ENCODE measurements at places on chromosomes 12 and 14.

GRCh38 chr12:105330283-105330930 is at the start of gene C12orf75:
Gene C12orf75 (plus strand): TSS chr12:105330691. CDS start chr12:105330892, 201 bp downstream.
- DNase-seq, result peak; percentile 60

DNA sequence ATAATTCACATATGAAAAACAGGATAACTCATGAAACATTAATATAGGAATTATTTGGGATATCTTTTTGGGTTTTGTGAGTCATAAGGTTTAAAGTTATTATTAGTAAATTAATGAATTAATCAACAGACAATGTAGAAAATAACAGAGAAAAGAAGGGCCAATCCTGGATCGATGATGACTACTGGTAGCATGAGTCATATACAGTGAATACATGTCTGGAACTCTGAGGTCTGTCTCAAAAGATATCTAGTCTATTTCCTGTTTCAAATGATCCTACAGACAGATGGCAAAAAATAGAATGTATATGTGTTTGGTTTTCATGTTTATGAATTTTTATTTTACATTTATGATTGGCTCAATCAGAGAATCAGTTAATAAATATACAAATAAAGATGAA is 86.4 kb upstream of the RTL1 start:
- DNase-seq, result no peak

DNA sequence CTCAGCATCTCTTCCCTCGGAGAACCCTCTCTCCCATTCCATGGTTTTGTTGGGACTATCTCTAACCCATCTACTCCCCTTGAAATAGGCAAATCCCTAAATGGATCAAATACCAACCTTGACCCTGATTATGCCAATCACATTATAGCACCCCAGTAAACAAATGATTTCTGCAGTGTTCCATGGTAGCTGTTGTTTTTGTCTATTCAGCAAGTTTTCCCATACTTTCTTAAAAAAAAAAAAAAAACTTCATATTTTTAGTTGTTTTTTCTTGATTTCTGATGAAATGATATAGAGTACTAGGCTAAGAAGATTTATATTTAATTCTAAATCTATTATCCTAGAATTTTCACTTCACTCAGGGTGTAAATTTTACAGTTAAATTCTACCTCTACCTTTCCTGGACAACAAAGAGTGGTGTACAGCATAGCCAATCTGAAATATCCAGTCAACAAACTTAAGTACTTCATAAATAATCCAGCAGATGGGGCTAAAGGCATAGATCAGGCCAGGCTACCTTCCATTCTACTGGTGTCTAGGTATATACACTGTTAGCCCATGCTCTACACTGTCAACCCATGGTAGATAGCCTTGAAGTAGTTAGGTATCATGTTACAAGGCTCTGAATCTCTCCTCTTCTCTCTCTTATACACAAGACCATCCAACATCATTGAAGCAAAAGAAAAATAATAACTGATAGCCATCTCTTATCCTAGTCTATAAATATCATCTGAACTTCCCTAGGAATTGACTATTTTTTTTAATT is 82.2 kb downstream of the PLEKHG7 start:
- no peak for DNase-seq

- DNase-seq, result no peak
Observed at GRCh38 chr12:87363497-87364084, 665.6 kb downstream of the C12orf50 start.

DNA sequence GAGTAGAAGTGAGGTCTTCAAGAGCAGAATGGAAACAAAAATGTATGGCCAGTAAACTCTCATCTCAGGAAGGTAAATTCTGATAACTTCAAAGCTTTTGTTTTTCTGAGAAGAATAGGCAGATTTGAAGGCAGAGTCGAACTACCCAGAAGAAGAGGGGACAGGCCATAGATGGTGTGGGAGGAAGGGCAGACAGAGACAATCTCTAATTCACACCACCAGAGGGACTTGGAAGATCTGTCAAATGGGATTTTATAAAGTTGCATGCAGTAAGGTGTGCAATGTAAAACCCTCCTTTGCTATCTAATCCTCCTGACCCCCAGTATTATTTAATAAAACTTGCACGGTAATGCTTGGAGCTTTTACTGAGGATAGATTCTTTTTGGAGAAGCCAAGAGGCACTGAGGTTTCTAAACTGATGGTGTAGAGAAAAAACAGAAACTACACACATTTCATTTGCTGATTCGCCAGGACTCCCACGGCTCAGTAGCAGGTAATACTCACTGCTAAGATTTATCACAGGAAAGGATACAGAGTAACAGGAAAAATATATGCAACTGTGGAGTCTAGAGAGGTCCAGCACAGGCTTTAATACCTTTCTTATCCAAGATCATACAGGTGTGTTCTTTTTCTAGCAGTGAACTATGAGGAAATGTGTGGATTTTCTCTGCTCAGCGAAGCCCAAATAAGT is 18.3 kb downstream of the SLC38A2 start:
- no peak for DNase-seq

DNA sequence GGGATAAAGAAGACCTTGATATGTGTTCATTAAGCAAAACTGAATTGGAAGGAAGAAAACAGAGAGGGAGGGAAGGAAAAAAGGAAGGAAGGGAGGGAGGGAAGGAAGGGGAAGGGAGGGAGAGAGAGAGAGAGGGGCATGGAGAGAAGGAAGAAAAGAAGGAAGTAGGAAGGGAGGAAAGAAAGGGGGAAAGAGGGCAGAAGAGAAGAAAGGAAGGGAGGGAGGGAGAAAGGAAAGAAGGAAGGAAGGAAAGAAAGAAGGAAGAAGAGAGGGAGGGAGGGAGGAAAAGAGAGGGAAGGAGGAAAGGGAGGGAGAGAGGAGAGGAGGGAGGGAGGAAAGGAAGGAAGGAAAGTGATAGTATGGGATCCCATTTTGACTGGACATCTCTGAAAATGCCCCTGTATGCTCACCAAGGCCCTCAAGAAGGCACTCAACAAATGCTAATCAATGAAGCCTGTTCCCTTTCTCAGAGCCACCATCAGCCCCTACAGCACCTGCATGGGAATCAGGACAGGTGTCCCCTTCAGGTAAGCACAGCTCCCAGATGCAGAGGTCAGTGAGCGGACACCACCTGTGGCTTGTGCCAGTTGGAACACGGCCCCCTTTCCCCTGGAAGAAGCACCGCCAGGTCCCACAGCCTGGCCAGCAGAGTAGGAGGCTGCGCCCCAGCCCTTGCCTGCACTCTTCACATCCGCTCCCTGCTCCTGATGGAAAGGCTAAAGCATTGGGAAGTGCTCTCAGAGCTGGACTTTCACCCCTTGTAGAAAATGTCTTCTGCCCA is 161.4 kb upstream of the DIO3 start:
- no peak for DNase-seq

- DNase-seq, result no peak
Observed at GRCh38 chr12:128976120-128976738, 123.0 kb downstream of the GLT1D1 start.

GRCh38 chr14:101819251-101819990 is 57.9 kb downstream of the PPP2R5C start:
- DNase-seq, result no peak

- DNase-seq, result no peak
Observed at GRCh38 chr12:53750812-53751335, 905 bp downstream of the CISTR start.

- DNase-seq, result no peak
Observed at GRCh38 chr12:94123127-94123526, 25.2 kb upstream of the PLXNC1 start.

DNA sequence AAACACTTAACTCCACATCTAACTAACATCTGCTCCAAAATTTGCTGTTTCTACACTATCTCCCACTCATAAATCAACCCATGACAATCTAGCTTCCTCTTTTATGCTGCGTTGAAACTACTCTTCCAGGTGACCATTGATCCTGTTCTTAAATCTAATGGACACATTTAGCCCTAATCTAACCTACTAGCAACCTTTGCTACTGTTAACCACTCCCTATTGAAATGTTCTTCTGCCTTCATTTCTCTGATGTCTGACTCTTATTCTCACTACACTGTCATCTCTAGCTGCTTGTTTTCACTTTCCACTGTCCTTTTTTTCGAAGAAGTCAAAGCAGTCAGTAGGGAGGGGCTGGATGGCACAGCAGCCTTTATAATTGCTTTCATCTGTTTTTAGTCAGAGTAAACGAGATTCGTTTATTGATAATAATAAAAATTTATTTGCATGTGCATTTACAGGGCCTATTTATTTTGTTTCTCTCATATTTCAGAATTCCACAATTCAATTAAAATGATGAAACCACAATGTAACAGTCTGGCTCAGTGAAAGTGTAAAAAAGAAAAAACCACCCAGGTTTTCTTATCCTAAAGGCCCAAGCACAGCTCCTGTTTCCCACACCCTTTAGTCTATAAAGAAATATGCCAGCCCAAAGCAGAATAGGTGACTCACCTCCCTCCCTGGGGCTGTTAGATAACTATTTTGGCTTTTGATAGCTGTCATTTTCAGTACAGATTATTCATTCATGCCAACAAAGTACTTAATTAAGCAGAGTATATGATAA is 44.9 kb downstream of the ATP2B1 start:
- DNase-seq, result no peak

DNA sequence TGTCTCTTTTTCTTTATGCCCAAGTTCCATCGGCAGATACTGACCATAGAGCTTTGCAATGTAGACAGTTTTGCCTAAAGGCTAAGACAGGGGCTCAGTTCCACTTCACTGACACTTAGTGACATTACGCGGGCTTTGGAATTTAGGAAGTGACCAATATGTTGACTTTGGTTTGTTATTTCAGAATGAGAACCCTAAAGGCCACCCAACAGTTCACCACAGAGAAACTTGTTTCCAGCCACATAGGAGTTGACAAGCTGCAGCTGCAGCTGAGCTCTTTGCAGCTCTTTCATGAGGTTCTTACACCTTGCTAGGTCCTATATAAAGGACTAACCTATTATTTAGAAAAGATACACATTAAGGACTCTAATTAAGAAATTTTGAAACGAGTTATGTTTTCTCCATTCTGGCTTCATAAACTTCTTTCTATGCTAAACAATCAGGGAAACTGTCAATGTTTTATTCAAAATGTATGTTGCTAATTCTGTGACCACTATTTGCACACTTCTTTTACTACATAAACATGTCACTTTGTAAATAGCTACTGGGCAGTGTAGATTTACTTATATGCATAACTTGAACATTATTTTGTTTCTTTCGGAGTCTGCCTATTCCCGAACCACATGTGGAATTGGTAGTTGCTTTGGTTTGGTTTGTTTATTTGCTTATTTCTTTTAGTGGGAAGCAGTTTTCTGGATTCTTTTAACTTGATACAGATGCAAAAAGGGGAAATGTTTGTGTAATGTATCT is 18.5 kb upstream of the KLRD1 start:
- no peak for DNase-seq

DNA sequence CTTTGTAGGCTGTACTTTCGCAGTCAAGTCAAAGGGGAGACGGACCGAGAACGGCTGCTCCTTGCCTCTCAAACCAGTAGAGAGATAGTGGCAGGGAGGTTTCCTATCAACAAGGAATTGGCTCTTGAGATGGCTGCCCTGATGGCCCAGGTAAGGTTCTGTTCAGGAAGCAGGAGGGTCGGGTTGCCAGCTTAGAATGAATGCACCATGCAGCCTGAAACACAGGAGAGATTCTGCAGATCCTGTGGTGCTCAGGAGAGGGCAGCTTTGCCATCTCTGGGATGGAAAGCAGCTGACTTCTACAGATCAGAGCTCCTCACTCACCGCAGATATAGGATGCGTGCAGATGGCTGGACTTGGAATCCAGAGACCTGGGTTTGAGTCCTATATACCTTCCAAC is 18.0 kb downstream of the PIGH start:
- no peak for DNase-seq

DNA sequence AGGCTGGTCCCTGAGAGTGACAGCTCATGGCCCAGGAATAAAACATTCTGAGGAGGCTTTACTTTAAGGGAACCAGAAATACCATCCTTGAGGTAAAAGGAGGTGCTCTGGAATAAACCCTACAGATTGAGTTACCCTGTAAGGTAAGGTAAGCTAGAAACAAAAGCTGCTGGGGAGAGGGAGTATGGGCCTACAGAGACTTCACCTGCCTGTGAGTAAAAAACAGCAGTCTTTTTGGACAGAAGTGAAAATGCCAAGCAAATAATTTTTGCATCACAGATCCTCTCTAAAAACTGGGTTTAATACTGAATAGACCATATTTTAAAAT is 41.2 kb downstream of the CORO1C start:
- DNase-seq, result no peak

GRCh38 chr12:110023059-110023980 is 24.1 kb downstream of the ANKRD13A start:
- DNase-seq, result no peak

- no peak for DNase-seq
Observed at GRCh38 chr14:83483063-83483462, 1949.4 kb upstream of the SEL1L start.

DNA sequence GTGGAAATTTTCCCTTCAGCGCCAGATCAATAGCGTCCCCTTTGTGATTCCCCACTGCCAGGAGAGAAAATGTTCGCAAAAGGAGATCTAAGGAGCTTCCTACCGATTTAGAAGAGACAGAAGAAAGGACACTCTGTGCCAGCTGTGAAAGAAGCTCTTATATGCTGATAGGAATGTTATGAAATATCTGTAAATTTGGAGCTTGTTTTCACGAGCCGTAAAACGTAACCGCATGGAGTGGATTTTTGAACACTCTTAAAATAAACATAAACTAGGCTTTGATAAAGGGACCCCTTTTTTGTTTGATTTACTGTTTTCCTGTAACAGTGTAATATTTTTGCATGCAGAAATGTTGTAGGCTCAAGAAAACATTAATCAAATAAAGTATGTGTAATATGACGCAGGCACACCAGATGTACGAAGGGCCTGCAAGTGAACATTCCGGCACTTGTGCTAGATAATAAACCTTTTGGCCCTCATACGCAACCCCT is 346.8 kb downstream of the ETNK1 start:
- DNase-seq, result no peak

- DNase-seq, result no peak
Observed at GRCh38 chr12:116657921-116658495, 79.9 kb downstream of the SPRING1 start.

DNA sequence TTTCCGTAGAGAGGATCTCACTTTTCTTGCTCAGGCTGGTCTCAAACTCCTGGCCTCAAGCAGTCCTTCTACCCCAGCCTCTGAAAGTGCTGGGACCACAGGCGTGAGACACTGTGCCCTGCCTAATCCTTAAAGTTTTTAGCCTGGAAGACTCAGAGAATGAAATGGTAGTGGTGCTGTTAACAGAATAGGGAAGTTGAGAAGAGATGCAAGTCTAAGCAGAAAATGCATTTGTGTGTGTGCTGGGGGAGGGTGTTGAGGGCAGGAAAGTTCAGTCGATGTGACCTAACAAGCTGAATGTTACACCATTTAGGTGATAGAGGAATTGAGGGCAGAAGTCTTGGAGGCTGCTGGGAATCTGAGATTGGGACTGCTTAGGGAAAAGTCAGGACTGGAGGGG is 6.9 kb upstream of the TUBA1A start:
- DNase-seq, result no peak

- DNase-seq, result no peak
Observed at GRCh38 chr14:34502545-34503225, 36.8 kb downstream of the EAPP start.

DNA sequence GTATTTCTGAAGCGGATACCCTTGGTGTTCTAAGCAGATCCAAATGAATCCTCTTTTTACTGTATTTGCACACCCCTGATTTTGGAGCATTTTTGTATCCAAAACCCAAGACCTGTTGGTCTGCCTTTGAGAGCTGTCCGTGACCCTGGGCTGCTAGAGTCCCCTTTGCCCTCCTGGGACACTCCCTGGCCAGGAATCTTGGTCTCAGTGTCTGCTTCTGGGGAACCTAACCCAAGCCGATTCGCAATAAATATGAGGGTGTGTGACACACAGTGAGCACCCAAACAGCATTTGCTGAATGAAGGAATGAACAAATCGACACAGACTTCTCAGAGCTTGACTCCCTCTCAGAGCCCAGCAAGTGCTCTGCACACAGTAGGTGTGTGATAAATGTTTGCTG is 92.9 kb downstream of the SCARB1 start:
- DNase-seq, result no peak

Measured in stimulated activated CD4-positive, alpha-beta T cell treated with anti-CD3 and anti-CD28 coated beads, Interleukin-15, amount 100 ng/mL, for 1 hour (primary cell).